ENCODE measurements at places on chromosomes 2 and 18.

DNA sequence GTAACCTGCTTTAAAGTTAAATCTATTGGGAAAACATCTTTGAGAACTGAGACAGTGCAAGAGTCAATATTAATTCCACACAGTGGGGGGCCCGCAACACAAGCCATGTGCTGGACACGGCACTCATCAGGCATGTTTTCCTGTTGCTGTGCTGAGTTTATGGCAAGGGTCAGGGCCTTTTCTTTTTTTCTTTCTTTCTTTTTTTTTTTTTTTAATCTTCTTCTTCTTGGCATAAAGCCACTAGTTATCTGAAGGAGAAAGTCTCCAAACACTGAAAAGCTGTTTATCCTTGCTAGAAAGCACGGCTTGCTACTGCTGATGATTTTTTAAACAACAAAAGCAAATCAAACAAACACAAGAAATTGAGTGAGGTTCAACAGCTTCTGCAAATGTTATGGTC, 252.1 kb downstream of the ZNF521 start:
- DNase-seq = no peak

DNA sequence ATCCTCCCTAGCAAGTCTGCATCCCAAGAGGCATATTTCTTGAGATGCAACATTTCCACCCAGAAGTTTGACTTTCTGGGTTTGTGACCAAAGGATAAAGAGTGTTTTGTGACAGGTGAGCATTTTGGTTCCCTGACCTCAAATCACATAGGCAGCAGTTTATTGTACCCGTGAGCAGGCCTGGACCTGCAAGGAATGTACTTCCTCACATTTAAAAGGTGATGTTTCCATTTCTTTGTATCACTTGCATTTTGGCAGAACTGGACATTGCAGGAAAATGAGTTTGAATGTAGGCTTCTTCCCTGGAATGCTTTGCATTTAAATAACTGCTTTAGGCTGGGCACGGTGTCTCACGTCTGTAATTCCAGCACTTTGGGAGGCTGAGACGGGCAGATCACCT, 160.7 kb downstream of the ALPK2 start:
- DNase-seq = no peak

DNA sequence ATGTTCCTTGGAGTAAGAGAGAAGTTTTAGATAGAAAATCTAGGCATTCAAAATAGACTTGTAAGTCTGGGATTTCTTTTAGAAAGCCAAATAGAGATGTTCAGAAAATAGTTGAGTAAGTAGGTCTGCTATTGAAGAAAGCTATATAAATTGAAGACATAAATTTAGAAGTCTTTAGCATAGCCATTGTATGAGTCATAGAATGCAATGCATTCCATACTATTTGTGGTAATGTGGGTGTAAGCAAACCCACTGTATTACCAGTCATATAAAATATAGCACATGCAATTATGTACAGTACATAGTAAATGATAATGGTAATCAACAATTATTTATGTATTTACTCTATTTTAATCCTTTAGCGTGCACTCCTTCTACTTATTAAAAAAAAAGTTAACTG, 14.1 kb downstream of the MC4R start:
- DNase-seq = peak; percentile 58

DNA sequence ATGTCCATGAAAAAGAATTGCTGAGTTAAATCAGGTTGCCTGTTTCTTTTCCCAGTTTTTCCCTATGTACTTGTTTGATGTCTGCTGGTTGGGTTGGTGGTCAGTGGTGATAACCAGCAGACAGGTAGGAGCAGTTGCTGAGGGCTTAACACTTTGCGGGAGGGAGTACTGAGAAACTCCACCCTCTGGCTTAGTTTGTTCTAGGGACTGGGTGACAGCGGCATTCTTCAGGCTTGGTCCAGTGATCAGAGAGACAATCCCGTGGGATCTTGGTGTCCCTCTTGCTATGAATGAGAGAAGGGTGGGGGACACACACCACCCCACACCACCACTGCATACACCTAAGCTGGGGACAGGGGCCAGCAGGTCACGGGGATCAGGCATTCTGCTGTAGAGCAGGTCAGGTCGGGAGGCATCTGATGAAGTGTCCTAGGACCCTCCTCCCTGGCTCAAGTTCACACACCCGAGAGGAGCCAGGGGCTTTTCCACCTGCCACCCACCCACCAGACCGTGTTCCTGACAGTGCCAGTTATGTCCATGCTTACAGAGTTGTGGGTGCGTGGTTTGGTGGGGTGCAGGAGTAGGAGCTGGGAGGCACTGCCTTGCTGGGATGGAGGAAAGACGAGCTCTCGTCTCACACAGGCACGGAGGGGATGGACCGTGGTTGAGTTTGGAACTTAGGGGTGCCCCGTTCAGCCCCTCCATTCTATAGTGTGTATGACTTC, 21.3 kb upstream of the ALLC start:
- DNase-seq = no peak

- DNase-seq = no peak
Measured at GRCh38 chr2:156518138-156518537, 82.0 kb downstream of the GPD2 start.

DNA sequence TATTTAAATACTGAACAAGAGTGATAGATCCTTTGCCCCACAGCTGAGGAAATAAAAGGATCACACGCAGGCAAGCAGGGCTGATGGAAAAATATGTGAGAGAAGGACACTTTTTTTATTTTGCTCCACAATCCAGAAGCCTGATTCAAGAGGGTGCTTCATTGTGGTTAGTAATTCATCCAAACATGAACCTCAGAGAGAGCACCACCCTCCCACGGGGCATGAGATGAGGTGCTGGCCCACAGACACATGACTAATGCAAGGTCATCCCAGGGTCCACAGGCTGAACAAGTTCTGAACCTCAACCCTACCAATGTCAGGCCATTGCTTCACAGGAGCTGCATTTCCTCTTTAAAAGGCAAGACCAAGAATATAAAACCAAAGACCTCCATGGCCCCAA, 239.6 kb downstream of the MREG start:
- peak; percentile 80 for DNase-seq

Measured in HS-5 (cell line).